Nucleus accumbens (tissue), 56 donors: ENCODE measurements at places on chromosomes 13 and 19.

GRCh38 chr13:42660333-42660965 is 86.5 kb downstream of the TNFSF11 start:
- no peak for DNase-seq

GRCh38 chr13:55669051-55669450 is 1471.7 kb upstream of the PRR20A start:
- DNase-seq = no peak

DNA sequence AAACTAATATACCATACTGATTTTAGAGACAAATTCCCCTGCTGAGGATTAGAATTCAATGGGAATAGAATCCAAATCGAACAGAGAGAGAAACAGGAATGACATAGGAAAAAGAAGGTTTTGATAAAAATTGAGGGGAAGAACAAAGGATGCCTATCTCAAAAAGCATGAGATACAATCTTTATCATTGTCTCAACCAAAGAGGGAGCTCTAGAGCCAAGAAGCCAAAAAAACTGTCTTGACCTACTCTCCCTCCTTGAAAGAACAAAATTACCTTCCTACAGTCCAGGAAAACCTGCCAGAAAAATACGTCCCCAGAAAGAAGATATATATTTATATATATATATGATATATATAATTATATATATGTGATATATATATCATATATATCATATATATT is 39.2 kb upstream of the MIR17HG start:
- DNase-seq = no peak

GRCh38 chr13:48142436-48142835 is 47.5 kb upstream of the MED4 start:
- no peak for DNase-seq

DNA sequence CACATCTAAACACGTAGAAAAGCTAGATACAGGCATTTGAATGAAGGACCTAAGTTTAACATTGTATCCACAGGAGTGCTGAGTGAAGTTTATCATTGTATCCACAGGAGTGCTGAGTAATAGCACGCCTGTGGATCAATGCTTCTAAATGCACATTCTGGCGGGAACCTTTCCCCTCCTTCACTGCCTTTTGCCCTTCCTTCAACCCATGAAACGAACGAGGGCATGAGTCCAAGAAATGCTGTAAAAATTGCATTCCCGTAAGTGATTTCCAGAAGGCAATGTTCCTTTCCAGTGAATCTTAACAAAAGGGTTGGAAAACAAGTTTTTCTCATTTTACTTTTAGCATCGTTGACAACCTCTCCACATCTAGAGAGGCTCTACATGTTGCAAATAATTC is 88.1 kb downstream of the ZDHHC20 start:
- no peak for DNase-seq

DNA sequence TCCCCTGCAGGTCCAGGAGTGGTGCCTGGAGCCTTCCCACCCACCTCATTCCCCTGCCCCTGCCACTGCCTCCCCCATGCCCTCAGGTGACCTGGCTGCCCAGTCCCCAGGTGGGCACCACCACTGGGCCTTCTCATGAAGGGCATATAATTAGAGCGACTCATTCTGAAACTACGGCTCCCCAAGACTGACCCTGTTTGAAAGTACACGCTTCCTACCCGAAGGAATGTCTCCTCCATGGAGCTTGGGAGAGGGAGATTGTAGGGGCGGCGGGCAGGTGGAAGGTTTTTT is 52.6 kb downstream of the GPR12 start:
- no peak for DNase-seq

- DNase-seq = no peak
These were observed 1.2 kb upstream of the CSNK1A1L start for GRCh38 chr13:37106642-37107041.

GRCh38 chr19:1811472-1811894 is 593 bp downstream of the ATP8B3 start:
- no peak for DNase-seq

GRCh38 chr13:110334256-110334655 is 27.2 kb downstream of the COL4A2 start:
- DNase-seq = no peak

DNA sequence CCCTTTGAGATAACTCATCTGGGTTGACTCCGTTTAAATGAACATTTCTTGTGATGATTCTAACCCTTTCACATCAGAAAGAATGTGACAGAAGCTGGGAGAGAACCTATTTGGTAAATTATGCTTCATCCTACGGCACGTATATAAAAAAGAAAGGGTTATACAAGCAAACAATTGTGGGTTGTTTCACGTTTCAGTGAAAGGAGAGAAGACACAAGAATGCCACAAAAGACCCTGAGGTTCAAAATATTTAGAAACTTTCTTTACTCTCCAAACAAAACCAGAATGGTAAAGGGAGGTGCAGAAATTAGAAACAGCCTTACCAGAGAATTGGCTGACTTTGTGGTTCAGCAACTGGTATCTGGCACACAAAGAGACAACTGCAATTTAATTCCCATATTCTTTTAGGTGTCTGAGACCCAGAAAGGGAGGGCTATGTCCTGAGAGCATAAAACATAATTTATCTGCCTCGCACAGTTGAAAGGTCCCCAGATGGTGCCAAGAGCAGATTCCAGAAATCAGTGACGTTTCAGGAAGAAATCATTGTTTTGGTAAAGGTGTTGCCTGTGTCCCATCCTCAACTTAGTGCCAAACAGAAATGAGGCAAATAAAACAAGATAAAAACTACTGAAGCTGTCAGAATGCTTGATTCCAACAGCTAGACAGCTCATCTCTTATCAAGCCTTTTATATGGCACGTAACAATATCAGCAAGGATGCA is 361.4 kb downstream of the EFNB2 start:
- DNase-seq = no peak

- DNase-seq = no peak
These were observed 592.9 kb downstream of the KCTD12 start for GRCh38 chr13:76293346-76293745.

DNA sequence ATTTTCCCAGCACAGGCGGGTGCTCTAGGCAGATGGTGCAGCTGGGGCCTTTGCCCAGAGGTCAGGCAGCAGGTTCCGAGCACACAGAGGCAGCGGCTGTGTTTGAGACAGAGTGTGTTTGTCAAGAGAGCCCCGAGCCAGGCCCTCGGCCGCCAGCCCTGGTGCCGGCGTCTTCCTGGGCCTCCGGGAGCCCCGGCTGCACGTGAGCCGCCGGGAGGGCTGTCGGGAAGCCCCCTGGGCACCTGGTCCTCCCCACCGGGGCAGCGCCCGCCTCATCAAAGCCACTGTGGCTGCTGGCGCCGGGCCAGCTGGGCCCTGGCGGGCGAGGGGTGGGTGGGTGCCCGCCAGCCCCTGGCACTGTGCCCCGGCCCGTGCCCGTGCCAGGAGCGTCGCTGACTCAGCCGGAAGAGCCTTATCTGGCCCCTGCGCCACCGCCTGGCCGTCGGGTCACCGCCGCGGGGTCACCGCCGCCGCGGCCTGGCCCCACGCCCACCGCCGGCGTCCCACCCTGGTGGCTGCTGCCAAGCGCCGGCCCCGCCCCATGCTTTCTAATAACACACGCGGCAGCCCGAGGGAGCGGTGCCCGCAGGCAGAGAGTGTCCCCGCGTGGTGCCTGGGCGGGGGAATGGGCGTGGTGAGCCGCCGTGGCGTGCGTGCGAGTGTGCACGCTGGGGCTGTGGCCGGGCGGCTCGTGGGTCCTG is 14.9 kb downstream of the ARID3A start:
- peak; percentile 57 for DNase-seq

GRCh38 chr13:30654430-30654829 is 36.7 kb downstream of the USPL1 start:
- DNase-seq = no peak

DNA sequence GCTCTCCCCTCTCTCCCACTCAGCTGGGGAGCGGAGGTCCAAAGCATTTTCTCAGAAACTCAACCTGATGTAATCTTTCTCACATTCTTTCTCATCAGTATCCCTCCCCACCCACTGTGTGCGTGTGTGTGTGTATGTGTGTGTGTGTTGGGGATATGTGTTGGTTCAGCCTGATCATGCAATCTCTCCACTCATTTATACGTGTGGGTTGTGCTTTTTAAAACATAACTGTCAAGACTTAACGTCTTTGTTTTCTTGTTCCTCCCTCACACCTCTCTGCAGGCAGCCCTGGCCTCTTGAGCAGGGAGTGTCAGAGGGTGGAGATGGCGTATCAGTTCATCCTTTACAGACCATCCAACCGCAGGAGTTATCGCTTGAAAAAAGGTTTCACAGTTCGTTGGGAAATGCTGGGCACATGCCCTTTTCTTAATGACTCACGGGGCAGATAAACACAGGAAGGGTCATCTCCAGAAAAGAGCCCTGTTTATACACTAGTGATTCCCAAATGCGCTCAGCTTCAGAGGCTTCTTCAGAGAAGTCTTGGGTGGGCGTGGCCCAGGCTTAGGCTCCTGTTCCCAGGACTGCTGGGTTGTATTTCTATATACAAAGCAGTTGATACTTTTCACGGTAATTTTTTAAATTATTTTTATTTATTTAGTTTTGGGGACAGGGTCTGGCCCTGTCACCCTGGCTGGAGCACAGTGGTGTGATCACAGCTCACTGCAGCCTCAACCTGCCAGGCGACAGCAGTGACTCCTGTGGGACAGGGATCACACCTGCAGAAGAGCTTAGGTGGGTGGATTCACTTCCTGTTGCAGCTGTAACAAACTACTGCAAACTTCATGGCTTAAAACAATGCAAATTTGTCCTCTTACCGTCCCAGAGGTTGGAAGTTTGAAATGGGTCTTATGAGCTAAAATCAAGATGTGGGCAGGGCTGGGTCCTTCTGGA is 60.3 kb downstream of the CCDC70 start:
- no peak for DNase-seq

DNA sequence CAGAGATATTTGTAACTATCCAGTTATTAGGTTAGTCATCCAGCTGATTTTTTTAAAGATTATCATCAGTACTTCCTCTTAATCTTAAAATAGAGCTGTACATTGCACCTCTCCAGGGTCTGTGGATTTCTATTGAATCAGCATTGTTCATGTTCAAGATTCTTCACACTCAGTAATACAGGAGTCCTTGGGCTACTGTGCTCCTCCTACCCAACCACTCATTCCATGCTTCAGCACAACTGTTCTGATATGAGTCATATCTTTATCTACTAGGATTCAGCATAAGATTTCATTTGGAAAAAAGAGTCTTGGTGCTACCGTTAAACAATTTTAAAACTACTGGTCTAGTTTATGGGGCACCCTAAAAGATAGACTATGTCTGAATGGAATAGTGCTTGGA is 357.8 kb downstream of the DCT start:
- no peak for DNase-seq

- no peak for DNase-seq
These were observed 859.0 kb upstream of the SLITRK1 start for GRCh38 chr13:84741253-84741652.

DNA sequence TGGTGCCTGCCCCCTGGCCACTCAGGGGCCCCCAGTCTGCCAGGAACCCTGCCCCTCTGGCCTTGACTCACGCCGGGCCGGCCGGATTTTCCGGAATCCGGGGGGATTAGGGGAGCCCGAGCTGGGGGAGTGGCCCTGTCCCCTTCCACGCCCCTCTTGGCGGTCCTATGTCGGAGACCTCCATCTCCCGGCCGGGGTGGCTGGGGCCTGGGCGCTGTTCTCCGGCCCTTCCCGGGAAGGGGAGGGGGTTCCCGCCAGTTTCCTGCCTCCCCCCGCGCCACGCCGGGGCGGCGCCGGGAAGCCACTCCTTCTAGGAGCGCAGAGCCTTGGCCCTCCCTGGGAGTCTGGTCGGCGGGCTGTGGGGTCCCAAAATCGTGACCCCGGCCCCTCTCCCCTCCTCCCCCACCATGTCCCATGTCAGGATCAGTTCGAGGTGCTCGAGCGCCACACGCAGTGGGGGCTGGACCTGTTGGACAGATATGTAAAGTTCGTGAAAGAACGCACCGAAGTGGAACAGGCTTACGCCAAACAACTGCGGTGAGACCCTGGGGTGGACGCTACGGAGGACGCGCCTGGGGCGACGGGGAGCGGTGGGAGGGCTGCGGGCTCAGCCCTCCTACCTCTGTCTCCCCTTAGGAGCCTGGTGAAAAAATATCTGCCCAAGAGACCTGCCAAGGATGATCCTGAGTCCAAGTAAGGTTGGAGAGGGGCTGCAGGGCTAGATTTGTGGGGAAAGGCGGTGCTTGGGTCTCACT is 1.3 kb downstream of the TRIP10 start:
- no peak for DNase-seq

DNA sequence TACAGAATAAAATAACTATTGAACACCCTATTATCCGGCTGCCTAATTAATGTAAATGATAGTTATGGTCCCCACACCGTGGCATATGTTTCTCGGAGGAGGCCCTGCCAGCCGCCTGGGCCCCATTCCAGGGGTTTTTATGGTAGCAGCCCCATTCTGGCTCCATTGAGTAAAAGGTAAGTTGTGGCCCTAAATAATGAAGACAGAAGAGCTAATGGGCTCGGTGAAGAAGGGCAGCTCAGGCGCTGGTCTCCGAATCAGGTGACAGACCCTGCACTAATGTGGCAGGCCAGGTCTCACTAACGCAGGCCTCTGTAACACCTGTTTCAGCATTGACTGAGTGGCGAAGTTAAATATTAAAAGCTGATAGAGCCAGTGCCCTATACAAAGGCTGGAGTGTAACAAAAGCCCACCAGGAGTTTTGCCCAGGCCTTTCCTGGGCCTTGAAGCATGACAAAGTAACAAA is 19.1 kb downstream of the POP4 start:
- DNase-seq = no peak

- DNase-seq = no peak
These were observed 104.2 kb upstream of the IPO5 start for GRCh38 chr13:97849305-97849704.

- no peak for DNase-seq
These were observed 56.1 kb upstream of the SERPINE3 start for GRCh38 chr13:51283371-51283770.

GRCh38 chr19:12578641-12579040 is 27.4 kb upstream of the ZNF564 start:
- no peak for DNase-seq

DNA sequence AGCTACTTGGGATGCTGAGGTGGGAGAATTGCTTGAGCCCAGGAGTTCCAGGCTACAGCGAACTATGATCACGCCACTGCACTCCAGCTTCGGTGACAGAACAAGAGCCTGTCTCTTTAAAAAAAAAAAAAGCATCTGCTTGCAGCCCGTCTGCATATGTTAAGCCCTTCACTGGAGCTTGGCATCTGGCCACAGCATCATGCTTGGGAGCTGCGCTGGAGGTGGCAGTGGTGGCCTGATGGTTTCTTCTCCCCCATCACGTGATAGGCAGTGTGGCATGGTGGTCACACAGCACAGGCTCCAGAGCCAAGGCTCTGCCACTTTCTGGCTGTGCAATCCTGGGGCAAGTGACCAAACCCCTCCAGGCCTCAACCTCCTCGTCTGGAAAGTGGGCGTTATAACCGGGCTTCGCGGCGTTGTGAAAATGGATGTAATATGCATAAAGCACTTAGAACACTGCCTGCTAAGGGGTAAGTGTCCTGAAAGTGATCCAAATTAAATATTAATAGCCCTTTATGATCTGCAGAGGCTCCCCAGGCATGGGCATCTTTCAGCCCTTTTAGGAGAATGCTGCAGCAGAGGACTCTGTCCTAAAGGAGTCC is 24.4 kb downstream of the MARK4 start:
- no peak for DNase-seq

DNA sequence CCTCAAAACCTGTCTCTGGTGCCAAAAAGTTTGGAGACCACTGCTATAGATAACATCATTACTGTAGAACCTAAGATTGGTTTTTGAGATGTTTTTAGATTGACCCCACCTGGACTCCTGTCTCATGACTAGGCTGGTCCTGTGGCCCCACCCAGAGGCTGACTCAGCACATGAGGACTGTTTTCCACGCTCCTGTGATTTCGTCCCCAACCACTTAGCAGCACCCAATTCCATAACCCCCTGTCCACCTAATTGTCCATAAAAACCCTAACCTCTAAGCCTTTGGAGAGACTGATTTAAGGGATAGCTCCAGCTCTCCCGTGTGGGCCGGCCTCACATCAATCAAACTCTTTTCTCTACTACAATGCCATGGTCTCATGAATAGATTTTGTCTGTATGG is 25.6 kb upstream of the GAS6 start:
- DNase-seq = no peak
